ENCODE measurements at places on chromosomes 6 and 20. TPM values are rescaled to one million over a fixed set of nuclear protein-coding genes. Genes with fewer than 3 reads are reported as not detected.

The OR2B6 gene
- total RNA-seq: not detected

The RNF144B gene
- total RNA-seq: 0.62 TPM

The APOBEC2 gene
- total RNA-seq: not detected

The SLC12A5 gene
- total RNA-seq: under 0.01 TPM

The RBPJL gene
- not detected for total RNA-seq

The TRAM2 gene
- total RNA-seq: 40.5 TPM

The DNAH8 gene
- total RNA-seq: 0.12 TPM

The FNDC1 gene
- under 0.01 TPM for total RNA-seq
